ENCODE measurements at places on chromosomes 12 and 14.

DNA sequence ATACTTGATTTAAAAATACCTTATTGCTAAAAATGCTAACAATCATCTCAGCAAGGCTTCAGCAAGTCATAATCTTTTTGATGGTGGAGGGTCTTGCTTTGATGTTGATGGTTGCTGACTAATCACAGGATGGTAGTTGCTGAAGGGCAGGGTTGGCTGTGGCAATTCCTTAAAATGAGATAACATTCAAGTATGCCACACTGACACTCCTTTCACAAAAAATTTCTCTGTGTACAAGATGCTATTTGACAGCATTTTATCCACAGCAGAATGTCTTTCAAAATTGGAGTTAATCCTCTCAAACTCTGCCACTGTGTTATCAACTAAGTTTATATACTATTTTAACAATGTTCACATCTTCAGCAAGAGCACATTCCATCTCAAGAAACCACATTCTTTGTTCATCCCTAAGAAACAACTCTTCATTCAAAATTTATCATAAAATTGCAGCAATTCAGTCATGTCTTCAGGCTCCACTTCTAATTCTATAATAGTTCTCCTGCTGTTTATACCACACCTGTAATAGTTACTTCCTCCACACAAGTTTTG lies 16.1 kb downstream of the SCAF11 start:
- DNase-seq, result no peak

DNA sequence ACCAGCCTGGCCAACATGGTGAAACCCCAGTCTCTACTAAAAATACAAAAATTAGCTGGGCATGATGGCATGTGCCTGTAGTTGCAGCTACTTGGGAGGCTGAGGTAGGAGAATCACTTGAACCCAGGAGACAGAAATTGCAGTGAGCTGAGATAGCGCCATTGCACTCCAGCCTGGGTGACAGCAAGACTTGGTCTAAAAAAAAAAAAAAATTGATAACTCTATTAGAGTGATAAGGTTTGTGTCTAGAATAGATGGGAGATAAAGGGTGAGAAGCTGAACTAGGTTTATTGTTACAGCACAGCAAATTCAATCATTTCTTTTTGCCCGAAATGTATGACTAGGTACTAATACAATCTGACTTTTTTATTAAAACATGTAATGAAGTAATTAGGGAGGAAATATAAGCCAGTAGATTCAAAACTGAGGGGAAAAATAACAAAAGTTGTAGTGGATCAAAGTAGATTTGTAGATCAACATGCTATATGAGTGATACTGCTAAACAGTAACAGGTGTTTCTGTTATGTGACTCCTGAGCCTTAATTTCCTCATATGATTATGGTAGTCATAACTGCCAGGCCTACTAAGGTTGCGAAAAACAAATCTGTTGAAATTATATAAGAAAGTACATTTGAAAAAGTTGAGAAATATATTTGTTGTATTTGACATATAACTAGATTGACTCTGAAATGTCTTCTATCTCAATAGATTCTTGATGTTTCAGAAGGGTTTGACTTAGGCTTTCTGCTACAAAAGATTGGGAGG lies 83.6 kb downstream of the WNK1 start:
- DNase-seq, result no peak

DNA sequence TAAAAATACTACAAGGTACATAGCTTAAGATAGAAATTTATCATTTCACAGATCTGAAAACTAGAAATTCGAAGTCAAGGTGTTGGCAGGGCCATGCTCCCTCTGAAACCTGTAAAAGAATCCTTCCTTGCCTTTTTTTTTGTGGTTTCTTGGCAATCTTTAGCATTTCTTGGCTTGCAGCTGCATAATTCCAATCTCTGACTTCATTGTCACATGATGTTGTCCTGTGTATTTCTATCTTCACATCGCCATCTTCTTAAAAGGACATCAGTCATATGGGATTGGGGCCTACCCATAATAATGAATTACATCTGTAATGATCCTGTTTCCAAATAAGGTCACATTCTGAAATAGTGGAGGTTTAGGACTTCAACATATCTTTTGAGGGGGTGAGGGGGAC lies 250.4 kb downstream of the TMTC2 start:
- no peak for DNase-seq

DNA sequence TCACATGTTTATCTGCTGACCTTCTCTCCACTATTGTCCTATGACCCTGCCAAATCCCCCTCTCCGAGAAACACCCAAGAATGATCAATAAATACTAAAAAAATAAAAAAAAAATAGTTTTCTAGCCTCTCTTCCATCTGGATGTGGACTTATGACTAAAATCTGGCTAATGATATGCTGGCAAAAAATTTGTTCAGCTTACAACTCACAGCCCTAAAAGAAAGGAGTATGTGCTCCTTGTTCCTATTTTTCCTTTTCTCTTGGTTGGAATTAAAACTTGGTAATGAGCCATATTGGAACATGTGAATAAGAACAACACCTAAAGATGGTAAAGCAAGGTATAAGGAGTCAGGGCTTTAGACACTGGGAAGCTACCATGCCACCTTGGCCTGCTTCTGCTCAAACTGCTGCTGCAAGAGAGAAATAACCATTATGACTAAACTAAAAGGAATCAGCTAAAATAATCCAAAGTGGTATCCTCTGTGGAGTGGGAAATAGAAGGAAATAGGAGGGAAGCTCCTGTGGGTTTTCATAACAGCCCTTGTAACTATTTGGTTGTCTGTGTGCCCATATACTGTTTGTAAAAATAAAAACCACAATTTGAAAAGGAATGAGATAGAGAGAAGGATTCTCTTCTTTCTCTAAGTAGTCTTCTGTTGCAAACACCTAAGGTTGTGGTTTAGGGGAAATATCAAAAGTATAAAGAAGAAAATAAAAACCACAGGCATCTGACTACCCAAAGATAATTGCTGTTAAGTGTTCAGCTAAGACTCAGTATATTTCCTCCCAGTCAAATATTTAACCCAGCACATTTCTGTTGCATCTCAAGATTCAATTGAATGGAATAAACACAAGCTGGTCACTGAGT lies 53.8 kb downstream of the SDR9C7 start:
- DNase-seq, result no peak

GRCh38 chr14:96574171-96574632 lies 72.0 kb downstream of the PAPOLA start:
- no peak for DNase-seq

- DNase-seq, result no peak
These were observed 156.0 kb downstream of the TMTC3 start for GRCh38 chr12:88298014-88298682.

DNA sequence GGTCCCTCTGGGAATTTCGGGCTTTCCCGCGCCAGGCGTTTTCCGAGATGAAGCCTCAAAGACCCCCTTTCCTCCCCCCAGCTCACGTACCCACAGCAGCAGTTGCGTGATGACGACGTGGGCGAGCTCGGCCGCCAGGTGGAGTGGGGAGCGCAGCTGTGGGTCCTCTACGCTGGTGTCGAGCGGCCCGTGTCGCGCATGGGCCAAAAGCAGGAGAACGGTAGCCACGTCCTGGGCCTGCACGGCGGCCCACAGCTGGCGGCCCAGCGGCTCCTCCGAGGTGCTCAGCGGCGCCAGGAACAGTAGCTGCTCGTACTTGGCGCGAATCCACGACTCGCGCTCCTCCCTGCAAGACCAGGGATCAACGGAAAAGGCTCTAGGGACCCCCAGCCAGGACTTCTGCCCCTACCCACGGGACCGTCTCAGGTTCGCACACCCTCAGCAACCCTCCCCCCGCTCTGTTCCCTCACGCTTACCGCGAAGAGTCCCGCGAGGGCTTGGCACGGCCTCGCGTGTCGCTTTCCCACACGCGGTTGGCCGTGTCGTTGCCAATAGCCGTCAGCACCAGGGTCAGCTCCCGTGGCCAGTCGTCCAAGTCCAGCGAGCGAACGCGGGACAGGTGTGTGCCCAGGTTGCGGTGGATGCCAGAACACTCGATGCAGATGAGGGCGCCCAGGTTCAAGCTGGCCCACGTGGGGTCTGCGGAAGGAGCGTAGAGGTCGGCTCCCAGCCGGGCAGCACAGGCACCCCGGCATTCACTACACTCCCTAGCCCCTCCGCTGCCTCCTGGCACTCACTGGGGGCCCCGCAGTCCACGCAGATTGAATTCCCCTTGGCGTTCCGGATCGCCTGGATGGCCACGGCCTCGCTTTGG lies 11.4 kb downstream of the AGAP2 start:
- DNase-seq, result peak; percentile 49

DNA sequence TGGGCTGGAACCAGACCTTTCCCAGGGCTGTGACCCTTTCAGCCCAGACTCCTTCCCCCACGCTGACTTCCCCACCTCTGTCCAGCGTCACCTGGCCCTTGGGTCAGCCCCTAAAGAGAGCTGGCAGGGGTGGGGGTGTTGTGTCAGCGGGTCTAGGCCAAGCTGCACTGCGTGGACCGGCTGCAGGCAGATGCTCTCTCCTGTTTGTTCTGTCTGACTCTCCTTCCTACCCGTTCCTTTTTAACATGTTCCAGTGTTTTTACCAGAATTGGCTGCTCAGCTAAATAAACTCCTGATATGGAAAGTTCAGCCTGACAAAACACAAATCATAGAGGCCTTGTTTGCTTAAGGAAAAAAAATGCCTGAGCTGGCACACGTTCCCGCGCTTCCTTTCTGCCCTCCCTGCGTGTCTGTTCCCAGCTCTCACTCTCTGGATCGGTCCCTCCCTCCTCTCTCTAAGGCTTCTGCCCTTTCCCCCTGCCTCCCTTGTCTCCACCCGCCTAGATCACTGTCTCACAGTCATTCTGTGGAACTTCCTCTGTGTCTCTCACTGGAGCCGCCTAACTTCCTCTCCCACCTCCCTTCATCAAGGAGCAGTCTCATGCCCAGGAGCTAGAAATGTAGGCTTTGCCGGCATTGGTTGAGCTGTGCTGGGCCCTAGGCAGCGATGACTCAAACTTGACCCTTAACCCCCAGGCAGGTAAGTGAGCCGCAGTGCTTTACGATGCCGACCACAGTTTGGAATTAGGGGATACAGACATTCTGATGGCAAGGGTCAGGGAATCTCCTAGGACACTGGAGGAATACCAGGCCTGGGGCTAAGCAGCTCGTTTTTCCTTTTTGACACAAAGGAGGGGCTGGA lies 15.5 kb upstream of the MLXIP start:
- DNase-seq, result peak; percentile 84

- no peak for DNase-seq
These were observed 280.8 kb downstream of the ATXN7L3B start for GRCh38 chr12:74818412-74818811.

GRCh38 chr12:116955382-116956021 lies 44.8 kb downstream of the FBXW8 start:
- no peak for DNase-seq

GRCh38 chr12:101877806-101878242 lies 444 bp downstream of the DRAM1 start:
- no peak for DNase-seq

DNA sequence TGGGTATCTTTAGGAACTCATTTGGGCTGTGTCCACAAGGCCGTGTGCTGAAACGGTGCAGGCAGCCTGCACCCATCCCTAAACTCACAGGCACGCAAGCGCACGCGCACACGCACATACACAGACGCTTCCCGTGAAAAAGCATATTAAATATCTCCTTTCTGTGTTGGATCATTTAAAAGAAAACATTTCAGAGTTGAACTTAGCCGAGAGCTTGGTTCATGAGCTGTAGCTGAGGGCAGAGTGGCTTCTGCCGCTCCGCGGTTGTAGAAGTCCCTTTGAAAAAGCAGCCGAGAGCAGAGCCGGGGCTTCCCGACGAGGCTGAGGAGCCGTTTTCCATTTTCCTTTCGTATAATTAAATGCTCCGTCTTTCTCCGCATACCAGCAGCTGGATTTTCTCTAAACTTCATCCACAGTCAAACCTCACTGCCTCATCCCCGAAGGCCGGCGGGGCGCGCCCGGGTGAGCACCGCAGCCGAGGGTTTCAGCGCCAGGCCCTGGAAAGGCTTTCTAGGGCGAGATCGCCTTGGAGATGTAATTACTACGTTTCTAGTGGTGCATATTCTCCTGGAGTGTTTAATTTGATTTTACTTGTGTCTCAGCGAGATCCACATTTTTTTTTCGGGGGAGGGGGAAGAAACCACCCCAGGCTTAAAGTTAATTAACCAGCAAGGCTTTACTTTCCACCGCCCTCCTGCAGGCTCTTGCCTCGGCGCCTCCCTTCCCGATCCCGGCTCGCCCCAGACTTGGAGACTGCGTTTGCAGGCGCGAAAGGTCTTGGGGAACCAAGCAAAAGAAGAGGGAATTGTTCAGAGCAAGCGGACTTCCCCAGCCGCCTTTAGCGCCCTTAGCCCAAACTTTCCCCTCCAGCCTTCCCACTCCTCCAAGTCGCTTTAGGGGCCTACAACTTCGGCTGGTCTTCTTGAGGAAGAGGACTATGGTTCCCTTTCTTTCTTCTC lies 3.0 kb upstream of the HOXC13 start:
- no peak for DNase-seq

DNA sequence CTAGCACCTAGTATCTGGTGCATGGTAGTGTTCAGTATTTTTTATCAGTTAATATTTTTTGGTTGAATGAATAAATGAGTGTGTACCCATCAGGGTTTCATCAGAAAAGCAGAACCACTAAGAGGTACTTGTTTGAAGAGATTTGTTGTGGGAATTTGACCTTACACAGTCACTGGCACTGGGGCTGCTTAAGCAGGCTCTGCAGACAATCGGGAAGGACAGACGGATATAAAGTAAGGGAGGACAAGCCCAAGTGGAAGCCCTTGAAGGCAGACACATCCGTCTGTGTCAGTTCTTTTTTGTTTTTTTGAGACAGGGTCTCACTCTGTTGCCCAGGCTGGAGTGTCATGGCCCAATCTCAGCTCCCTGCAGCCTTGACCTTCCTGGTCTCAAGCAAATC lies 38.7 kb downstream of the CD9 start:
- no peak for DNase-seq

- no peak for DNase-seq
These were observed 81.5 kb upstream of the KCNA1 start for GRCh38 chr12:4828176-4828575.

GRCh38 chr12:25866586-25867378 lies 91.7 kb upstream of the RASSF8 start:
- DNase-seq, result no peak

DNA sequence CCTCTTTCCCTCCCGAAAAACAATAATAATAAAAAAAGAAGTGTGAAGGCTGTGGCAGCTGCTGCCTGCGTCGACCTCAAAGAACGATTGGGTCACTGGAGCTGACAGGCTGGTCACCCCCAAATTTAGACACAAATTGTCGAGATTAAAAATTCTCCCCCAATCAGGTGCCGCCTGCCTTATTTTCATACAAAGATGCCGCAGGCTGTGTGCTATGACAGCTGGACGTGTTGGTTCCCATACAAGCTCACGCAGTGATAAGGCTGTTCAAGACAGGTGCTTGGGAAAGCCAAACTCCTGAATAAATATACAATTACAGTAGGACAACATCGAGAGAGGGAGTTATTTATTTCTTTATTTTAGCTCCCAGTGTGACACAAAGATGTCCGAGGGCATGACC lies 1041.8 kb downstream of the VRK1 start:
- no peak for DNase-seq

- no peak for DNase-seq
These were observed 455.5 kb downstream of the RGS6 start for GRCh38 chr14:72387726-72388125.
